ENCODE measurements at places on chromosomes 3 and 15.

DNA sequence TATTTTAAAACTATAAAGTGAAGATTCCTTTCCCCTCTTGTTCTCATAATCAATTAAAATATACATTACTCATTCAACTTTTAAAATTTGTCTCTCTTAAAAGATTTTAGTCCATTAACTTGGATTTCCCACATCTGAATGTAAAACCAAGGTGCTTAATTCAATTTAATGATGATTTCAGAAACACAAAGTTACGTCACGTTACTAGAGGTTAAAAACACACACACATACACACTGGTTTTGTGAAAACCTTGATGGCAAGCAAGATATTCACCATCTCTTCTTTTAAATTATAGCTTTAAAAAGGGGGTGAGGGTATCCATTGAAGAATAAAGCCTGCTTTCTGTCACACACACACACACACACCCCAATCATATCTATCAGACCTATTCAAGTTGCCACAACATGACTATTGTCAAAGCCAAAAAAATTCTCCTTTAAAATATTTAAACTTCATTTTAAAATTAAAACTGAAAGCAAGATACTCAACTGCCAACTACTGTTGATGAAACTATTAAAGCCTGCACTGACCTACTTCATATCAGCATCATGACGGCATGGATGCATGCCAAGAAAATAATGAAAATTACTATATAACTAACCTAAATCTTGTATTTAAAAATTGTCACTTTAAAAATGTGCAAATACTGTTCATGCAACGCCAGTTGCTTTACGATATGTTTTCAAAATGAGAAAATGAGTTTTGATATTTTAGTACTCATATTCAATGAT, 2.1 kb downstream of the RFX7 start:
- no peak for DNase-seq

DNA sequence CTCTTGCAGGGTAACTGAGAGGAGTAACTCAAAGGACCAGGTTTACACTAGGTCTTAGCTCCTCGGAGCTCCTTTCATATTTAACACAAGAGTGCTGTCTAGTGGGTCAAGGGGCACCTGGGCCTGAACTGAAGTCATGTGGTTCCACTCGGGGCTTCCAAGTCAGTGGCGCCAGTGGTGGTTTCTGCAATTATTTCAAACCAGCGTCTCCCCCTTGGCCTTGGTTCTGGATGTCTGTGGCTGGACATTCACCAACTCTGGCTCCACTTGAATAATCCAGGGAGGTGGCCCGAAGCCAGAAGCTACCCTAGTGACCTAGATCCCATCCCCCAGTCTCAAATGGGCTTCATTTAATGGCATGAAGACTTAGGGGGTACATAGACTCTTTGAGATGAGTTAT, 144.3 kb upstream of the ADAMTS9 start:
- DNase-seq, result no peak

DNA sequence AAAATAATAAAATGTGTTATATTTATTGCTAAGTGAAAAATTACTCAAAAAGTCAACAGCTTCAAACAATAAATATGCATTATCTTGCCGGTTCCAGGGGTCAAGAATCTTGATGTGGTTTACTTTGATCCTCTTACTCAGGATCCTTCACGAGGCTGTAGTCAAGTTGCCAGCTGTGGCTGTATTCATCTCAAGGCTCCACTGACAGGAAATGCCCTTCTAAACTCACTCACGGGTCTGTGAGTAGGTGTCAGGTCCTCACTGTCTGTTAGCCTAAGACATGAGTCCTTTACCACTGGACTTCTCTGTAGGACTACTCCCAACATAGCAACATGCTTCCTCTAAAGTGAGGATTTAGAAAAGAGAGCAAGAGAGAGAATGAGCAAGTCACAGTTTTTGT, 983.0 kb downstream of the SI start:
- DNase-seq, result no peak

GRCh38 chr15:25331860-25332259, 107.0 kb downstream of the UBE3A start:
- no peak for DNase-seq

GRCh38 chr3:23115171-23115877, 87.8 kb upstream of the UBE2E2 start:
- DNase-seq, result no peak

DNA sequence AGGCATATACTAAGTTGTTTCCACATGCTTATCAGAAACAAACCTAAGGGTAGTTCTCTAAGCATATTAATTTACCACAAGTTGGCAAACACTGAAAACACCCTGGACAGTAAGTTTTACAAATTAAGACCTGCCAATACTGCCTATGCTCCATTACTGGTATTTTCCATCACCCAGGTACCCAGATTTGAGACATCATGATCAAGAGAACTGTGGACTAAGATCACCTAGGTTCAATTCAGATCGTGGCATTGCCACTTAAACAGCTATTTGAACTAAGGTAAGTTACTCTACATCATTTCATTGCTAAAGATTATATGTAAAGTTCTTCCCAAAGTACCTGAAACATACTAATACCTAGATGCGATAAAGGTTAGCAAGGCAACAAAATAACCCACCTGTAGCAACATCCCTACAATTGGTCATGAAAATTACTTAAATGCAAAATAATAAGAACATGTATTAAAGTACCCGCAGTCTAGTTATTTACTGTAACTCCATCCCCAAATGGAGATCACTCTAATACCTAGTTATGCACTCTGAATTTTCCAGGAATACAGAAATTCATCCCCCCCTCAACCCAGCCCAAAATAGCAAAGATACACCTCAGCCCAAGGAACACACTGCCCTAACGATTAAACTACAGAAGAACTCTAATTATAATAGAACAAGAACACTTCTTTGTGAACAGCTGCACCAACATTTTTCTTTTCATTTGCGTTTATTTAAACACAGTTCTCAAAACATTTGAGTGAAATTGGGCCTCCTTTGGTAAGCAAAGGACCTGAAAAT, 21.6 kb downstream of the TRA2B start:
- no peak for DNase-seq

Data from cortex of kidney (tissue), 1 donor.